ENCODE measurements at places on chromosomes 16 and 17.

DNA sequence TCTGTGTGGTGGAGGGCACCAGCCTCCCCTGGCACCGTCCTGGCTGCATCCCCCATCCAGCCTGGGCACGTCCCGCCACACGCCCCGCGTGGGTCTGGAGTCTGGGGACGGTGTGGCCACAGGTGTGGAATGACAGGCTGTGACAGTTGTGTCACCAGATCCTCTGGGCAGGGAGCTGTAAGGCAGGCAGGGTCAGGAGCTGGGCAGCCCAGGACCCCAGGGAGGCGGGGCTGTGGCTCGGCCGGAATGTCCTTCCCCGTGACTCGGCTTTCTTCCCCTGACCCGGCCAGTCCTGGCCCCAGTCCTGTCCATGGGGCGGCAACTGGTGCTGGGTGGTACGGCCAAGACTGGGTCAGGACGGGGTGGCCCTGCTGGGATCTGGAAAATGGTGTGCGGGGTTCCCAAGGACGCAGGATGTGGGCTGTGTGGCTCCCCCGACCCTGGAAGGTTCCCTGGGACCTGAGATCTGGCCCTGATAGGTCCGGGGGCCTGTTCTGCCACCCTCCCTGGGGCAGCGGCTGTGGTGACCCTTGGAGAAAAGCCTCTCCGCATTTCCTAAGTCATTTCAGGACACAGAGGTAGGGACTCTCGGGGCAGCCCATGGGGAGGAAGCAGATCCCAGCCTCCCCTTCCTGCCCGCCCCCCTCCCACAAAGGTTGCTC, 3.3 kb upstream of the SLC16A3 start:
- DNase-seq, result no peak

DNA sequence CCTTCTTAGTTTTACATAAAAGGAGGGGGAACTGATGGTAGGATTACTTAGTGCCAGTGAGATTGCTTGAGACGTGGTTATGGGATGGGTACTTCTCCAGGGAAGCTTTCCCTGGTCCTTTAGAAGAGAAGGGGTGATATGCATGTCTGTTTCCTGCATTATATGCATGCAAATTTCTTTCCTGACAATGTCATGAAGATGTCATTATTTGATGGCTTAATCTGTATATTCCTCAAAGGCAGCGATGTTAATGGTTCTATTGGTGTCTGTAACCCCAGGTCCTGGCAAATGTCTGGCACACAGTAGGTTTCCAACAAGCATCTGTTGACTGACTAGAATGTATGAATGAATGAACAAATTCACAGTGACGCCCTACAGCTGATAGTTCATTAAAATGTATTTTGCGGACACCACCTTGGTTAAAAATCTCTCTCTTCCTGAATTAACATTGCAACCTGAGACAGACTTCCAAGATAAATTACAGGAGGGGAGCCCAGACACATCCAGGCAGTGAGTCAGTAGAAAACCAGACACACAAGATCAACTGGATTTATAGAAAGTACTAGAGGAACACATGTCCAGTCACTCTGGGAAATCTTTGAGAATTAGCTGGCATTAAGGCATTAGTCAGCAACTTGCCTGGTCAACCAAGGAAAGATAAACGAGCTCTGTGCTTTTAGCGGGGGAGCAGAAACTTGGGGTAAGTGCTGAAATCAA, 293.4 kb downstream of the XYLT1 start:
- DNase-seq, result no peak

- no peak for DNase-seq
Measured at GRCh38 chr16:89050868-89051311, 42.8 kb upstream of the ACSF3 start.

DNA sequence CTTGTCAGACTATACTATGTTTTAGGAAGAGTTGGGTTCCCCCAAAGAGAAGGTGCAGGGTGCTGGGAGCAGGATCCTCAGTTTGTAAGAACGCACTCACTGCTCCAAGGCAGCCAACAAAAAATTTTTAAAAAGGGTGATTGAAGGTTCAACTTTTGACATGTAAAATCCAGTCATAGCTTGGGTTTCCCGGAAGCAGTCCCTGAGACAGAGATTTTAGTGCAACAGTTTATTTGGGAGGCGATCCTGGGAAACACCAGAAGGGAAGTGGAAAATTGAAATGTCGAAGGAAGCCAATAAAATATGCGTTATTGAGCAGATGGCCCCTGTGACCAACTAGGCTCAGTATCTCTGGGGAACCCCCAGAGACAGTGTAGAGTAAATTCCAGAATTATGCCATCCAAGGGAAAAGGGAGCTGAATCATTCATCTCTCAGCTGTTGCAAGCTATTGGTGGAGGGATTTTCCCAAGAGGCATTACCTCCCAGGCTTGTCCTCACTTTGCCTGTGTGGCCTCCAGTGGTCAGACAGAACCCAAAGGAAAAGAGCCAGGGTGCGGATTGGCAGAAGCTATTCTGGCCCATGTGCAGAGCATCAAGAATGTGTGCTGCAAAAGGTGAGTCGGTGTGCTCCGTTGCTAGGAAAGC, 72.9 kb downstream of the HS3ST3B1 start:
- no peak for DNase-seq

- DNase-seq, result no peak
Measured at GRCh38 chr17:82134101-82134500, 36.1 kb upstream of the FASN start.

GRCh38 chr17:72373910-72374741, 253.3 kb downstream of the SOX9 start:
- DNase-seq, result no peak

DNA sequence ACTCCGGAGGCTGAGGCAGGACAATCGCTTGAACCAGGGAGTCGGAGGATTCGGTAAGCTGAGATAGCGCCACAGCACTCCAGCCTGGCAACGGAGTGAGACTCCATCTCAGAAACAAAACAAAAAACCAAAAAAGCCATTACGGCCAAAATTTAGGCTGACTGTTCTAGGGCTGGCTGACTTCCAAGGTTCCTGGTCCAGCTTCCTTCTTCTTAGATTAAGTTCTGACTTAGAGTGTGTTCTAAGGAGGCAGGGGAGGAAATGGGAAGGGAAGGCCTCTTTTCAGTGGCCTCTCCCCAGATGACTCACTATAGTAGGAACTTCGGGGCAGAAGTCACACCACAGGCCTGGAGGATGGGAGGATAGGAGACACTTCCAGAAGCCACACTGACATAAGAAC, 27.7 kb upstream of the CLEC18B start:
- DNase-seq, result no peak

DNA sequence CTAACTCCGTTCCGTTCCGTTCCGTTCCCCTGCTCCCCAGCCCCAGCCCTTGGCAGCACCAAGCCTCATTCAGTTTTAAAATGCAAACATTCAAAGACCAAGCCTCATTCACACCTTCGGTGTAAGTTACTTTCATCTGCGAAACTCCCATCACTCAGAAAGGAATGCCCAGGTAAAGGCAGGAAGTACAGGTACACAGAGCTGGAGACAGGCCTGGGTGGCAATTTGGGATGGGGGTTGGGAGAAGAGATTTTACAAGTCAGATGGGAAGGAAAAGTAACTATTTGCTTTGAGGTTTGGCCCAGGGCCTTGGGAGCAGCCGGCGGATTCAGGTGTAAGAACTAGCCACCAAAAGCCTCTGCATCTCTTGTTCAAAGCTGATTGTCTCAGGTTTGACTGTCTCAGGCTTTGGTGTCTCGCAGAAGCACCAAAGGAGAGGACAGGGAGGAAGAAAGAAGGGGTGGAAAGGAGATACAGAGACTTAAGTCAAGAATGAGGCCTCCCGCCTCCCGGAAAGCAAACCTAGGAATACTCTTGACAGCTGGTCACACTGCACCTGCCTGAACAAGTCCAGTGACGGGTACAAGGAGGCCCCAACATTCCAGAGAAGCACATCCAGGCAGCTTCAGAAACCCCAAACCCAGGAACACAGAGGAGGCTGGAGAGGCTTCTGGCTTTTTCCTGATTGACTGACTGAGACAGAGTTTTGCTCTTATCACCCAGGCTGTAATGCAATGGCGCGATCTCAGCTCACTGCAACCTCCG, 54.7 kb downstream of the NXN start:
- no peak for DNase-seq

- no peak for DNase-seq
Measured at GRCh38 chr17:61323909-61324868, 75.5 kb upstream of the TBX2 start.

DNA sequence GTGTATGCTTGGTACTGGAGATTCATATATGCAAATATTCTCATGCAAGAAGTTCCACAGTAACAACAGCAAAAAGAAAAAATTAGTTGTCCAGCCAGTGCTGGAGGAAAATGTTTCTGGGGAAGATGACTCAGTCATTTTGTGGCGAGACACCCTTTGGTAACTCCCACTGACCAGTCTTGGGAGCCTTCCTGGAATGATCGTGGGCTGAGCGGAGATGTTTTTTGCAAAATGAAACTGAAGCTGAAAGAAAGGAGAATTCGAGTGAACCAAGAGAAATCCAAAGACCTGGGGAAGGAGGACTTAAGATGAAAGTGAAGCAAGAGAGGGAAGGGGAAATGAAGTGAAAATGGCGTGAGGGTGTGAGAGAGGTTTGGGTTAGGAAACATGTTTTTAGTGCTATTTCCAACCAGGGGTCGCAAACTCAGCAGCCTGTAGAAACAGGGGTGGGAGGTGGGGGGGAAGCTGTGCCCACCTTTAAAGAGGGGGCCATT, 5.2 kb downstream of the ITPRIPL2 start:
- no peak for DNase-seq

- no peak for DNase-seq
Measured at GRCh38 chr17:1774390-1775176, 12.7 kb downstream of the SERPINF1 start.

DNA sequence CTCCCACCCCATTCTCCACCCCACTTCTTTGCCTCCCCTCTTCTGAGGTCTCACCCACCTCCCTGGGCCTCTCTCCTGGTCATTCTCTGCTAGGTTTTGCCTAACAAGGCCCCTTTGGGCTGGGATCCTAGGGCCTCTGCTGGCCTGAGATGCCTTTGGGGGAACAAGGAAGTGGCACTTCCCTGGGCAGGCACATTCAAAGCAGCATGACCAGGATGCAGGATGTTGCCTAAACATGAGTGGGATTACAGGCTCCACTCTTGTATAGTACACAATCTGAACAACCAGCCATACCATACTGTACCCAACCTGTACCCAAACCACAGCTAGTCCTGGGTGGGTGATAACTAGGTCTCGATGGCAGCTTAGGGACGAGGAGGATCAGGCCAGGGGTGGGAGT, 9.0 kb downstream of the GALK1 start:
- DNase-seq, result no peak

DNA sequence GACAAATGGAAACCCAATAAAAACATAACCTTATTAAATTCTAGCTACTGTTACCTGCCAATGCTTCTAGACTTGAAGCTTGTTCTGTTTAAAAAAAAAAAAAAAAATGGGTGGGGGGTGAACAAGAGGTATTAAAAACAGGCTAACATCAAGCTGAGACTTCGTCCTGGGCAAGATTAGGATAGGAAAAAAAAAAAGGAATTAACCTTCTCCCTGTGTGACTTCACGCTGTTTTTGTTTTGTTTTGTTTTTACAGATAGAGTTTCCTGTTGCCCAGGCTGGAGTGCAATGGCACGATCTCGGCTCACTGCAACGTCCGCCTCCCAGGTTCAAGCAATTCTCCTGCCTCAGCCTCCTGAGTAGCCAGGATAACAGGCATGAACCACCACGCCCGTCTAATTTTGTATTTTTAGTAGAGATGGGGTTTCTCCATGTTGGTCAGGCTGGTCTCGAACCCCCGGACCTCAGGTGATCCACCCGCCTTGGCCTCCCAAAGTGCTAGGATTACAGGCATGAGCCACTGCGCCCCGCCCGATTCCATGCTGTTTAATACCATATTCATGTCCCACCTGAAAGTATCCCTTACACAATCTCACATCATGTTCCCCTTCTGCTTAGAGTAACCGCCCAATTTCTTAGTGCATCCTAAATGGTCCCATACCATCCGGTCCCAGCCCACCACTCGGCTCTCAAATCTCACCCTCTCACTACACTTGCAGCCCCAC, 2.2 kb downstream of the USP31 start:
- no peak for DNase-seq

DNA sequence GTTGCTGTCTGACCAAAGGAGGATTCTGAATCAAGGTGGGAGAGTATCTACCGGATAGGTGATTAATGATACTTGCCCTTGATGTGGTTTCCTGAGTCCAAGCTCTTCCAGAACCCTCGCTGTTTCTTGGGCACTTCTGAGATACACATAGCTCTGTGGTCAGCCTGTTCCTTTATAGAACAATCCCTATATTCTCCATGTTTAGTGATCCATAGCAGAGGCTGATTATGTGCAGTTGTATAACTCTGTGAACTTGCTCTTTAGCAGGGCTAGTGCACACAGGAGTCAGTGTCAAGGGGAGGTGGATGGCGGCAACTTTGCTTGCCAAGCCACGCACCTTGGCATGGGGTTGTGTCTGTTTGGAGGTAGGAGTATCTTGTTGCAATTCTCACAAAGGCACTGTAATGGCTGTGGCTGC, 36.1 kb downstream of the ARL4D start:
- DNase-seq, result no peak

DNA sequence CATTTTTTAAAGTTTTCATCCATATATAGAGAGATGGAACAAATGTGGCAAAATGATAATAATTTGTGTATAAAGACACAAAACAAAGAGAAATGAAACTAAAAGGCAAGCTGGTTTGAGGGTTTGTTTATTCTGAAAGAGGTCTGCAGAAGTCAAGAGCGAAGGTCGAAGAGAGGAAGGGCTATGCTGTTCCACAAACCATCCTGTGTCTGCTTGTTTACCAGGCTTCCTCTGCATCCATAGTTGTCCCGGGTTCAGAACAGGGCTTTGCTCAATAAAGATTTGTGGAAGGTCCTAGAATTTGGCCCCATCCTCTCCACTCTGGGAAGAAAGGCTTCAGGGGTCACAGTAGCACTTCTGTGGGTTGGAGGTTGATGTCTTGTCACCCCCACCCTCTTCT, 2.4 kb upstream of the MARVELD3 start:
- no peak for DNase-seq

DNA sequence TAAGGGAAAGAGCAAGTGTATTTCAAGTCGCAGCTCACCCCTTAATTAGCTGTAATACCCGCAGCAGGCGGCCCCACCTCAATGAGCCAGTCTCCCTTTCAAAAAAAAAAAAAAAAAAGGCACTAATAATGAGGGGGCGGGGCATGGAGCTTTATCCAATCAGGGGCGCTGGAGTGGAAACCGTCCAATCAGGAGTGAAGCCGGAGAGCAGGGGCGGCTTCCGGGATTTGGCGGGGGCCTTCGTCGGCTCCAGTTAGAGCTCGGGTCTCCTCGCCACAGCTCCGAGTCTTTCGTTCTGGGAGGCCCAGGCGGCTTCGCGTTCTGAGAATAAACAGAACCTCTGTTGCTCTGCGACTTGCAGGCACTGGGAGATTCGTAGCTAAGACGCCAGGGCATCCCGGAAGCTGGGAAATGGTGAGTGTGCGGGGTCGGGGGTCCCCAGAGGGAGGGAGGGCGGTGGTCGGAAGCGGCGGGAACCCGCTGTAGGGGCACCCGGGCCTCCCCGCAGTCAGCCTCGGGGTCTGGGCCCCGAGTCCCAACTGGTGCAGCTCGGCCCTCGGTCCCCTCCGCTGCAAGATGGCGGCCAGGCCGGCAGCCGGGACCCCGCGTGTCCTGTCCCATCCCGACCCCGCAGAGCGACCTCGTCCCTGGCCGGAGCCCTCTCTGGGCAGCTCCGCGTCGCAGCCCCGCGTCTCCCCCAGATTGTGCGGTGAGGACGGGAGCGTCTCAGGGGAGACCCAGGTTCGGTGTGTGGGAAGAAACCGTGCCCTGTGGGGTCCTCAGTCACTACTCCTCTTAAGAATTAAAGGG, at the start of gene ZNF267:
Gene ZNF267, plus strand, starts transcription at position 252 of the 810 bp plus-strand sequence. Its CDS starts 160 bp downstream, at position 412.
- DNase-seq, result peak; percentile 73

GRCh38 chr16:4263504-4264436, 9.1 kb downstream of the TFAP4 start:
- no peak for DNase-seq
